ENCODE measurements at places on chromosomes 1 and 21.

- DNase-seq: no peak
Measured at GRCh38 chr21:29104239-29104708, 26.2 kb upstream of the MAP3K7CL start.

GRCh38 chr1:55618199-55618598 is 403.0 kb upstream of the USP24 start:
- DNase-seq: no peak

GRCh38 chr1:26583646-26584485 is 54.3 kb downstream of the RPS6KA1 start:
- peak; percentile 70 for DNase-seq

- DNase-seq: no peak
Measured at GRCh38 chr21:34636961-34637360, 22.0 kb upstream of the RCAN1 start.

- DNase-seq: no peak
Measured at GRCh38 chr1:119409731-119410130, 5.2 kb upstream of the HSD3B2 start.

DNA sequence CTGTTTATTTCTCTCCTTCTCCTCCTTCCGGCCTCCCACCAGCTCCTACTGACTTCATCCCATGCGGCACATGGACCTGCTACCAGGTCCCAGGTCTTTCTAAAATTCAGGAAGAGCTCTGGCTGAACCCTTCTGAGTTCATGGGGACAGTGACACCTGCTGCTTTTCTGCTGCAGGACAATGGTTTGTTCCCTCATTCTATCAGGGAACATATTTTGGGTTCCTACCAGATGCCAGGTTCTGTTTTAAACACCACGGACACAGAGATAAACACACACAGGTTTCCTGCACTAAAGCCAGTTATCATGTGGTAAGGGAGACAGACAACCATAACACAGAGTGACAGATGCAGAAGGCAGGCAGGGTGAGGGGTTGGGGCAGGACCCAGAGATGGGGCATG is 114.0 kb upstream of the RAB4A start:
- DNase-seq: no peak

- no peak for DNase-seq
Measured at GRCh38 chr1:85027242-85027983, 20.9 kb downstream of the MCOLN3 start.

DNA sequence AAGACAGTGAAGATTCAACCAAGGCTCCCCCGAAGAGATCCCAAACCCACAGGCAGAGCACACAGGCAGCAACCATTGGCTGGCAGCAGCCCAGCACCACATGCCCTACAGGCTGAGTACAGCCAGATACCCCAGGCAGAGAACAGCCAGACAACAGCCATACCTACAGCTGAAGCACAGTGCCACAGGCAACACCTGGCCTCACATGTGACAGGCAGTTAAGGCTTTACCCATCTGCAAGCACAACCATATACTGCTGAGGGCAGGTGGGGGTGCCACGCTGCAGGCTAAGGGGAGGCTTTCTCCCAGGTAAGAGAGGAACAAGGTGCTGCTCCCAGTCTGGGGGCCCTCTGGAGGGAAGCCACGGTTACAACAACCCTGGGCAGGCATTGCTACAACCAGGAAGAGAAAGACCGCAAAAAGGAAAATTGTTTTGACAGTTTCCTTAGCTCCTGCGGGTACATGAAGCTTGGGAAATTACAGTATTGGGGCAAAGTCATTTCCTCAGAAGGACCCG is 12.3 kb downstream of the CHIT1 start:
- DNase-seq: peak; percentile 66

GRCh38 chr1:115976062-115976920 is at the start of gene SLC22A15:
Gene SLC22A15, plus strand, starts transcription at chr1:115976513. Its CDS starts 115 bp downstream, at chr1:115976628.
- DNase-seq: peak; percentile 72
